ENCODE measurements at places on chromosomes 6 and 20.

DNA sequence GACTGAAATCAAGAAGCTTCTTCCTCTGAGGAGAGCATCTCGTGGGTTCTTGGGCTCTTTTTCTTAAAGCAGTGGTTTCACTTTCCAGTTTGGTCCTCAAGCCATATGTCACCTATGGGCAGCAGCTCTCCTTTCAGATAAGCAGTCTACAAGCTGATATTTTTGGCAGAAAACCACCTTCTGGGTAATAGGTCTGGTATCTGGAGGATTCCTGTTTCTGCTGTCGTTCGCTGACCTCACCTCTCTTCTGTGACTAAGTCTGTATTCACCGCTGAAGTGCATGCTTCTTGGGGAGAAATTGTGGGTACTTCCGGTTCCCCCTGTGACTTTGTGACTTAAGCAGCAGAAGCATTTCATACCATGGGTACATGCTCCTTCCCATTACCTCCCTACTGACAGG lies 193.6 kb downstream of the EDN1 start:
- no peak for DNase-seq

DNA sequence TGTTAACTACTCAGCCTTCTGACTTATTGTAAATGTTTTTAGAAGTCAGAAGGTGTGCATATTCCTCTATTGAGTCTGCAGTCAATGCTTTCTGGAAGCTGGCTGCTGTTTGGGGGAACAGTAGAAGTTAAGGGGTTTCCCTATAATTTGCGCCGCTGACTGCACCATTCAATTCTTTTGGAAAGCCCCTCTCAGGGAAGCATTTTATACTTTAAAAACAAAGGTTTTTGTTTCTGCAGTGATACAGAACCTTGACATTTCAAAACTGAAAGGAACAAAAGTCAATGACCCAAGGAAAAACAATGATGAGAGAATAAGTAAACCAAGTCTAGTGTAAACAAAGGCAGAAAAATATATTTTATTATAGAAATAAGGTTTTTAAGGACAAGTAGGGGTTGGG lies 120.8 kb upstream of the TNFAIP3 start:
- no peak for DNase-seq

- no peak for DNase-seq
Observed at GRCh38 chr6:158856261-158856660, 37.1 kb upstream of the EZR start.

DNA sequence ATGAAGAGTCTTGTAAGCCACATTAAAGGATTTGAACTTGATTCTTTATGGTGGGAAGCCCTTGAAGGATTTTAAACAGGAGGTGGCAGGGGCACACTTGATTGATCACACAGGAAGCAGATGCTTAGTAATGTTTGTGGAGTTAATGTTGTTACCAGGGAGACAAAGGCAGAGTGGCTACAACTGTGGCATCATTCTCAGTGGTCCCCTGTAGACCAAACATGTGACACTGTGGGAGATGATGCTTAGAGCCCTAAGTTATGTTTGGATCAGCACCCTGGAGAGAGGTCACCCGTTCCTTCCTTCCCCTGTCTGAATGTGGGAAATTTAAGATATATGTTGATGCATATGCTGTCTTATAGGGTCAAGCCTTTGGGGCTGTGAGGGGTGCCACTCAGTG lies 53.2 kb downstream of the EIF2S2 start:
- no peak for DNase-seq

GRCh38 chr6:105336986-105337385 lies 65.9 kb downstream of the PREP start:
- no peak for DNase-seq

DNA sequence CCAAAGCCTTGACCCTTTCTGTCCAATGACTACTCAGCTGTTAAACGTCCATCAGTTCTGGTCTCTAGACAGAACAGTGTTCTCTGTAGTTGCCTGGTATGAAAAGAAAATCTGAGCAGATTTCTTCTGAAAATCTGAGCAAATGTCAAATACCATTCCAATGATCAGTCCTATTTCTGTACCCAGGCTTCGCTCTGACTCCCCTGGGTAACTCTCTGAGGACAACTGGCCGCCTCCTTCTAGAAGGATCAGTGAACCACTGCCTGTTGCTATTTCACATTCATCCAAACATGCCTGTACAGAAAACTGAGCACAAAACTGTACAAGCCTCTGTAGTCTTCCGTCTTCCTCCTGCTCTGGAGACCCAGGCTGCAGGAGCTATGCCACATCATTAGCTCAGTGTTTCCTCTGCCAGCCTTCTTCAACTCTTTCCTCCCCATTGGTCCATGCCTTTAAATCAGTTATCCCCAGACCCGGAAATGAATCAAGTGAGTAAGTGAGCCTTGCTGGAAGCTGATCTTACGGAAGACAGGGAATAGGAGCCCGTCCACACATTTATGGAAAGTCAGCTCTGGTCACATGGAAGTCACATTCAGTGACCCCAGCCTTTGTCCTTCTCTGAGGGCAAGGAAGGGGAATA lies 63.3 kb downstream of the DAAM2 start:
- no peak for DNase-seq

DNA sequence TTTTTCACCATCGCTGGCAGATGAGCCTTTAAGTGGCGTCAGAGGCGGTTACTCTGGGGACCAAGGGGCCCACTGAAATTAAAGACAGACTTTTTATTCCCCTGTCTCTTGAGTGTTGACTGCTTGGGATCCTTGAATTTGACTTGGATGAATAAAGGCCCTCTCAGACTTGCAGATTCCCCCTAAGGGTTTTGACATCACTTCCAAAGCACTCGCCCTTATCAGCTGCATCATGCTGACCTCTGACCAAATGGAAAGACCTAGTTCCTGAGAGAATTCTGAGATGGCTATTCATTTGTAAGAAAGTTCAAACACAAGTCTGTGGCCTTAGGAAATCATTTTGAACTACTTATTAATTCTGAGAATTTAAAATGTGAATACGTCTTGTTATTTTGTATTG lies 13.5 kb upstream of the MOXD1 start:
- no peak for DNase-seq

GRCh38 chr20:19486446-19486845 lies 271.6 kb upstream of the RIN2 start:
- no peak for DNase-seq

DNA sequence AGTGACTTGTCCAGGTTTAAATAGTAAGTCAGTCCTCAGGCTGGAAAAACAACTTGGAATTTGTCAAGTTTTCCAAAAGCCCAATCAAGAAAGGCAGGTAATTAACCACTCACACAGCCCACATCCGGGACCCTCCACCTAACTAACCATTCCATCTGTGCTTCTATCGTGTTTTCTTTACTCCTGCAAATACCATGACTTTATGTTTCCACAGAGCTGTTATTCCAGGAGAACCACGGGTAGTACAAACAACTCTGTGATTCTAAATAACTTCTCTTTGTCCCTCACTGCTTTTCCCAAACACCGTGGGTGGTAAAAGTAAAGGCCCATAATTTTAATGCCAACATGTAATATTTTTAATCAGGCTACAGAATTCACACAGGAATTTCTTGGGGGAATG lies 49.6 kb upstream of the NT5E start:
- DNase-seq = no peak

GRCh38 chr6:41346441-41346840 lies 11.0 kb downstream of the NCR2 start:
- DNase-seq = no peak

DNA sequence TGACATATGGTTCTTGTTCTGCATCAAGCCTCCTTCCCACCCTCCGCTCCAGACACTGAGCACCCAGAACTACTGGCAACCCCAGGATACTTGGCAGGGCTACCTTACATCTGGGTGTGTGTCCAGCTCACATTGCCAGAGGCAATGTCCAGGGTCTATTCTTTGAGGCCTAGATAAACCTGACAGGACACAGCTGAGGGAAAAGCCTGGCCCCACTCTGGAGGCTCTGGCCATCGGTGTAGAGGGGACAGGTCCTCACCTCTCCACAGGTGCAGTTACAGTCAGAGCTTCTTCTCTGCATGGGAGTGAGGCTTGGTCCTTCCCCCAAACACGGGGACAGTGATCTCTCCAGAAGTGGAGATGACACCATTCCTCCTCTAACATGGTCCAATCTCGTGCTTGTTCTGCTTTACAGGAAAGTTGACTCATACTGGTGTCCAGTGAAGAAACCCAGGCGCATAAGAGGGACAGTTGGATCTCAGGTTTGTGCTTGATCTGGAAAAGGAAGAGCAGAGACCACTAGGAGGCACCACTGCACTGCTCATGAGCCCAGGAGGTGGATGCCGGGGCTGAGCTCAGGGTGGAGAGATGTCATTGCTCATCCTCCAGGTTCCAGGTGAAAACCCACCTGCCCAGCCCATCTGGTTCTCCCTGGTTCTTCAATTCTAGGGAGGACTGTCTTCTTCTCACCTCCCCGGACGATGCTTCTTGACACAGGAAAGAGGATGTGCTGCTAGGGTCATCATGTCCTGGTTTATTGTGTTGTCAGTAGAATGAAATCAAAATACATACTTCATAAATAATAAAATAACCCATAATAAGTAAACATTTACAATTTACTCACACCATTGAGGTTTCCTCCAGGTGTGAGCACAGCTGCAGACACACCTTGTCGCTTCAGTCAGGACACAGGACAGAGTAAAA lies 14.7 kb downstream of the HLA-F start:
- peak; percentile 65 for DNase-seq

DNA sequence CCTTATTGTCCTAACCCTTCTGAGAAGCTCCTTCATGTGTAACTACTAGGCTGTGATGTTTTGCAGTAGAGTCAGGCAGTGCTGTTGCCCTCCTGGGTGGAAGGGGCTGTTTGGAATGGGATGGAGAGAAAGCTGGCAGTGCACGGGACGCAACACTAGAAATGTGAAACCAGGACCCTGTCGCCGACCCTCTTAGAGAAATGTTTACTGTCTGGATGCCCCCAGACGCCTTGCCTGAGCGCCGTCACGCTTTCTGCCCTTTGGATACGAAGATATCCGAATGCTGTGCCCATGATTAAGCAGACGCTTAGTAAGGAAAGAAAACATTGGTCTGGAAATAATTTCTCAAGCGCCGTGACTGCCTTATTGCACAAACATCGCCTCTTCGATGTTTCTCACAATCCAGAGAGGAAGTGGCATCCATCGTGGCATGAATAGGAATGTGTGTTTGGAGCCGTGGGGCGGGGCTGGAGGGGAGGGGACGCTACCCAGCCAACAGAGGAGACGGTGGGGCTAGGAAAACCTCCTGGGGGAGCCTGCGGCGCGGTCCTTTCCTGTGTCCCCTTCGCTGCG lies 661 bp upstream of the PPP1R14C start:
- DNase-seq = no peak

GRCh38 chr20:47774131-47774777 lies 11.0 kb downstream of the SULF2 start:
- no peak for DNase-seq

- DNase-seq = no peak
Observed at GRCh38 chr6:160036331-160036695, 67.4 kb downstream of the IGF2R start.

DNA sequence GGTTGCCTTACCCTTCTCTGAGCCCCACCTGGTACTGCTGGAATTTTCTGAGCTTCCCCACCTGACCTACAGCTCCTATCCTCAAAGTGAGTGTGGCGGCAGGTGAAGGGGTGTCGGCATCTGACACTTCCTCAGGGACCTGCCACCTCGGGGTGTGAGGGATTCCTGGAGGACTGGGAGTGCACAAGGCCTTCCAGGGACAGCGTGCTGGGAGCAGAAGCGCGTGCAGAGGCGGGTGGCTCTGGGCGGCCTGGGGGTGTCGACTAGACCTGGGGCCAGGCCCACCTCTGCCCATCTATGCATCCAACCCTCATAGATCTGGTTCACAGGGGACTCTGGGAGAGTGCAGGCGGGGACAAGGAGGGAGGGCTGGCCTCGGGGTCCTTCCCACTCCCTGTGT lies 7.8 kb downstream of the DLGAP4 start:
- DNase-seq = no peak

GRCh38 chr6:116214681-116215080 lies 39.2 kb downstream of the TSPYL4 start:
- no peak for DNase-seq

DNA sequence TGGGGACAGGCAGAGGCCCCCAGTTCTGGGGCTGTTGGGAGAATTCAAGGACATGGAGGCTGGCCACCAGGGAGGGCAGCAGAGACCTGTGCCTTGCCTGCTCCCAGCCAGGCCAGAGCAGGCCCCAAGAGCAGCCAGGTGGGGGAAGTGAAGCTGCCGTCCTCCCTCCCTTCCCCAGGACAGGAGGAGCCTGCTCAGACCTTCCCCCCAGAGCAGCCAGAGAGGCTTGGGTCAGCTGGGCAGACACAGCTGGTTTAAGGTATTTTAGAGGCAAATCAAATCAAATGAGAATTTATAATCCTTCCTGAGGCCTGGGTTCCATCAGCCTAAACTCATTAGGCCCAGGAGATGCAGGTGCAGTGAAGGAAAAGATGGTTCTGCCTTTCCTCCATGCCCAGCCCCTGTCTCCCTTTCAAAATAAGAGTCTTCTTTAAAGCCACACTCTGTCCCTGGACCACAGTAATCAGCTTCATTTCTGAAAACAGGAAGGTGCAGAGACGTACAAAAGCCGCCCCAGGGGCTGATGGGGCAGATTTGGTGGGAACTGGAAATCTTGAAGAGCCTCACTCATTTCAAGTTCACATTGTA lies 21.7 kb downstream of the BMP7 start:
- DNase-seq = no peak

DNA sequence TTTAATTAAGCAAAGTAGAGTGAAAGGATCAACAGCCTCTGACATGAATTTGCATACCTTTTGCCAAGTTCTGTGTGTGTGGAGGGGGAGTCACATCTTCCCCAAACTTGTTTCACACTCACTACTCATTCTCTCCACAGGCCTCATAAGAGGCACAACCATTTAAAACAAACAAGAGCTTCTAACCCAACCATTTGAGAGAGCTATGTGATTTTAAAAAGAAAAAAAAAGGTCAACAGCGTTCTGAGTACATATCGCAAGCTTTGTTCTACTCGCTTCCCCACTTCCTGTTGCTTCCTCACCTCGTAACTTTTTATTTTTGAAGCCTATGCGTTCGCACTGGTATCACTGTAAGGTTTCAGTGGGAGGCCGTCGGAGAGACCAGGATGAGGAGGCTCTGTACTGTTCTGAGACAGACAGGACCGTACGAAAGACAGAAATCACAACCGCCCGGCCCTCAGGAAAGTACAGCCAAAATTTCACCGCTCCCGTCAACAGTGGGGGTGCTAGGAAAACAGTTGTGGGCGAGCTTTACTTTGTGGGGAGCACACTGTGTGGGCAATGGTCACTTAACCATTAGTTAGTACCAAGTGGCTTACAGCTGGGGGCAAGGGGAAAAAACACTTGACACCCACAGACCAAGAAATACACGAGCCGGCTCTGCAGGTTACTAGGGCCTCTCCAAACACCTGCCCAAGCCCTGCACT lies 61.3 kb downstream of the TRERF1 start:
- DNase-seq = peak; percentile 59

DNA sequence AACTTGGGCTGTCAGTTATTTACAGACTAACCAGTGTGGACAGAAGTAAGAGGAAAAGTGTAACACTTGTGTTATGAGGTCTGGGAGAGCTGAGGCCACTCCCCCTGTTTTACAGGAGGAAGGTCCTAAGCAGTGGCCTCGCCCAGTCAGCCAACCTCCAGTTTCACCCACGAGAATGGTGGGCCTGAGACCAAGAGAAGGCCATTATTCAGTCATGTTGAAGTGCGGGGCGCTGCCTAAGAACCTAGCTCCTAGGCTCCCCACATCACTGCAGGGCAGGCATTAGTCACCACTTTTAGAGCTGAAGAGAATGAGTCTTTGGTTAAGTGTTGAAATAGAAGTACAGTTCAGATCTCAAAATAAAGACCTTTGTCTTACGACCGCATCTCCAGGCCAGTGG lies 27.9 kb downstream of the CDYL start:
- peak; percentile 4 for DNase-seq

GRCh38 chr20:48758206-48758820 lies 69.5 kb downstream of the PREX1 start:
- DNase-seq = no peak

GRCh38 chr20:45082468-45082867 lies 18.5 kb downstream of the KCNS1 start:
- no peak for DNase-seq

Measured in stimulated activated CD4-positive, alpha-beta T cell treated with anti-CD3 and anti-CD28 coated beads, Interleukin-2, amount 100 ng/mL, for 48 hours (primary cell).